ENCODE measurements at places on chromosomes 2 and 18.

DNA sequence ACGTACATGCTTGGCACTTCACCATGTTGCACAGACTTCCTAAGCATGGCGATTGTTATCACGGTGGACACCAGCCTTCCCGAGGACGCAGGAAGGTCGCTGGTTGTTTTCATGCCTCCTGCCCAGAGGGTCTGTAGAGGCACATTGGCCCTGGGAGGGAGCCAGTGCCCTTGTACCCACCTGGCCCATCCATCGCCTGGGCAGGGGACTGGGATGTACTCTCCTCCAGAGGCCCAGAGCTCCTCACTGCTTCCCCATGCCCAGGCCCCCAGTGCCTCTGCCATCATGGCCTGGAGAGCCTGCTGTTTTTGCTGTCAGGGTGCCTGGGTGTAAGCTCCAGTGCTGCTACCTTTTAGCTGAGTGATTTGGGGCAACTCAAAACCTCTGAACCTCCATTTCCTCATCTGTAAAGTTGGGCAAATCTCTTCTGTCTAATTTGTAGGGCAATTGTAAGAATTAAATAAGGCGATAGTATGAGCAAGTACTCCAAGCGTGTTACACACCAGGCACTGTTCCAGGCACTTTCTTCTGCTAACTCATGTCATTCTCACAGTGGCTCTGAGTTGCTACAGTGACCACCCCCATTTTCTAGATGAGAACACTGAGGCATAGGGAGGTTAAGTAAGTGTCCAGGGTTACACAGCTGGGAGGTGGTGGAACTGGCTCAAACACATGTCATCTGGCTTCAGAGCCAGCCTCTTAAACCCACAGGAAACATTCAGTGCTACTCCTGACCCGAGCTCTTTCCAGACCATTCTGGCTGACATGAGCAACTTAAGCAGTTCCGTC, 45.3 kb downstream of the GREB1 start:
- no peak for DNase-seq

- DNase-seq, result no peak
Measured at GRCh38 chr2:231590614-231591013, 2.0 kb upstream of the TEX44 start.

GRCh38 chr2:31531101-31531500, 49.6 kb downstream of the SRD5A2 start:
- DNase-seq, result no peak

- no peak for DNase-seq
Measured at GRCh38 chr2:235138339-235138738, 186.5 kb downstream of the SH3BP4 start.

DNA sequence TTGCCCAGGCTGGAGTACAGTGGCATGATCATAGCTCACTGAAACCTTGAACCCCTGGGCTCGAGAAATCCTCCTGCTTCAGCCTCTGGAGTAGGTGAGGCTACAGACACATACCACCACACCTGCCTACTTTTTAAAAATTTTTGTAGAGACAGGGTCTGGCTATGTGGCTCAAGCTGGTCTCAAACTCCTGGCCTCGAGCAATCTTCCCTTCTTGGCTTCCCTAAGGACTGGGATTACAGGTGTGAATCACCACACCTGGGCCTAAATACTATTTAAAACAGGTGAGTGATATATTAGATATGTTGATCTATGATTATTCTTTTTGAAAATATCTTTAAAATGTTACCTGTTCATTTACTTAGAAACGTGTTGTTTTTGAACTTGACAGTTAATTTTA, 57.2 kb downstream of the MOGAT1 start:
- no peak for DNase-seq

DNA sequence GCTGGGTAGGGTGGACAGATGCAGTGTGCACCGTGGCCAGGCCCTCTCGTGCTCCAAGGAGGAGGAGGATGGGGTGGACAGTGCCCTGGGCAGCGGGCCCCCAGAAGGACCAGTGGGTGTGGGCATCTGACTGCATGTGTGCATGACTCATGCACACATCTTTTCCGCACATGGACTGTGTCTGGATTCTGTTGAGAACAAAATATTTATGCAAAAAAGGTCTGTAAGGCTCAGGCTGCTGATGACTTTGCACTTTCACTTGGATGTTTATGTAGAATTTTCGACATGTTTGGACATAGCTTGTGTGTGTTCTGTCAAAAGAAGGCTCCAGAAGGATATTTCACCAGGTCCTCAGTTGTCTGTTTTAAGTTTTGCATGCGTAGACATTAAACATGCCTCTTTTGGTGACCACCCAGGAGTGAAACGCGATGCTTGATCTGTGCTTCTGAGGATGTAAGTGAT, 45.6 kb downstream of the MTCL1 start:
- DNase-seq, result no peak

- no peak for DNase-seq
Measured at GRCh38 chr18:76712511-76713140, 109.7 kb upstream of the ZNF236 start.

- no peak for DNase-seq
Measured at GRCh38 chr18:12021077-12021476, 39.8 kb downstream of the IMPA2 start.

- no peak for DNase-seq
Measured at GRCh38 chr2:158586491-158586890, 129.7 kb downstream of the PKP4 start.

DNA sequence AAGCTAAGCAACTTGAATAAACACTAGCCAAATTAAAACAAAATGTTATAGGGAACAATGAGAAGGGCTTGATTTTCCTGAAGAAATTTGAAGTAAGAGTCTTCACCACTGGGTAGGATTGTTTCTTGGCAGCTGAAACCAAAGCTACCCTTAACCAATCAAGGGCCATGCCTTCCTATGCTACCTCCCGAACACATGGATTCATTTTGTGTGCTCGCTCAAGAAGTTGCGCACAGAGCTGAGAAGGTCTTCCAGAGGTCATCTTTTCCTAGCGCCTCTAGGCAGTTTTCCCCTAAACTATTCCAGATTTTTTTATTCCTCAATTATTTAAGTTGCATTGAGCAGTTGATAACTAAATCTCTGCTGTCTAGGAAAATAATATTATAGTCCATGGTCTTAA, 264.6 kb downstream of the RBM43 start:
- no peak for DNase-seq

GRCh38 chr18:74396171-74397169, 60.6 kb downstream of the DIPK1C start:
- no peak for DNase-seq

DNA sequence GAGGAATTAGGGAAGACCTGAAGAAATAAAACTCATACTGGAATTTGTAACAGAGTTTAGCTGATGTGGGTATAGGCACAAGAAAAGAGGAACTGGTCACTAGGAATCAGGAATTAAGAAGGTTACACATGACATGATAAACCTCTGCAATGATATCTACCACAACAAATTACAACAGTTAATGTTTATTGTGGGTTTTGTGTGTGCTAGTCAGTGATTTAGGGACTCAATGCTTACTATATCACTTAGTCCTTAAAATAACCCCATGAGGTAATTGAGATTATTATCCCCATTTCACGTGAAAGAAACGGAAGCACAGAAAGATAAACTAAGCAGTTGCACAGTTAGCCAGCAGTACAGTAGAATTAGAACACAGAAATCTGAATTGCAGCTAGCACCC, 415.8 kb upstream of the ZEB2 start:
- DNase-seq, result no peak

DNA sequence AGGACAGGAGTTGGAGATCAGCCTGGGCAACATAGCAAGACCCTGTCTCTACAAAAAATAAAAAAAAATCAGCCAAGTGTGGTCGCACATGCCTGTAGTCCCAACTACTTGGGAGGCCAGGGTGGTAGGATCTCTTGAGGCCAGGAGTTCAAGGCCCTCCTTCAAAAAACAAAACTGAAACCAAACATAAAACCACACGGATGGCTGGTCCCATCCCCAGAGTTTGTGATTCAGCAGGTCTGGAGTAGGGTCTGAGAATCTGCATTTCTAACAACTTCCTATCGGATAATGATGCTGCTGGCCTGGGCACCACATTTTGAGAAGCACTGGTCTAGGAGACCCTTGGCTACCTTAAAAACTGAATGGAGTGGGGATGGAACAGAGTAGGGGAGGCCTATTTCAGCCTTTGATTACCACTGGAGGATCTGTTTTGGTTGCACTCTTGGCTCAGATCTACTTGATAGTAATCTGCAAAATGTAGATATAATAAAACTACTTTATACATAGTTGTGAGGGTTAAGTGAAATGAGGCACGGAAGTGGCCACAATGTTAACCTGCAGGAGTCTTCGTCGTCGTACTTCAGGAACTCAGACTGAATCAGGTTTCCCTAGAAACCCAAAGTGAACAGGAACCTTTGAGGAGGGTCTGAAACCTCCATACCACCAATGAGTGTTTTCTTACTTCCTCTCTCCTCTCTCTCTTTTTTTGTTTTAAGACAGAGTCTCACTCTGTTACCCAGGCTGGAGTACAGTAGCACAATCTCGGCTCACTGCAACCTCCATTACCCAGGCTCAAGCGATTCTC, 25.5 kb upstream of the NFE2L2 start:
- DNase-seq, result peak; percentile 70

GRCh38 chr2:109260116-109260855, 131.3 kb downstream of the SH3RF3 start:
- no peak for DNase-seq

DNA sequence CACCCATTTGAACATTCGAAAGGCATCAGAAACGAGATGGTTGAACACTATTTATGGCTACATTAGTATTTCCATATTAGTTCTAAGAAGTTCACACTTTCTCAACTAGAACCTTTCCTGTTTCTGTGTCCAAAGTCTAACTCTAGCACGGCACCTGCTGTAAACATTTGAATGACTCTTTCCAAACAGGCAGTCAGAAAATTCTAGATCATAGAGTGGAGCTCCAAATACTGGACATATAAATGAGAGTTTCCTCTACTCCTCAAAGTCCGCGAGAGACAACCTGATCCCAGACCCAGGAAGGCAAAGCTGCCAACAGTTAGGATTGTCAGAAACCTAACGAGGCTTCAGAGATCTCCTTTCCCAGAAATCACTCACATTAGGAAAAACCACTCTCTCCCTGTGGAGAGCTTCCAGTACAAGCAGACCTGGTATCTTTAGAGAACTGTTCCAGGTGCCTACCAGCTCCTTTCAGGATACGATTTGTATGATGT, 10.6 kb downstream of the RND3 start:
- no peak for DNase-seq

DNA sequence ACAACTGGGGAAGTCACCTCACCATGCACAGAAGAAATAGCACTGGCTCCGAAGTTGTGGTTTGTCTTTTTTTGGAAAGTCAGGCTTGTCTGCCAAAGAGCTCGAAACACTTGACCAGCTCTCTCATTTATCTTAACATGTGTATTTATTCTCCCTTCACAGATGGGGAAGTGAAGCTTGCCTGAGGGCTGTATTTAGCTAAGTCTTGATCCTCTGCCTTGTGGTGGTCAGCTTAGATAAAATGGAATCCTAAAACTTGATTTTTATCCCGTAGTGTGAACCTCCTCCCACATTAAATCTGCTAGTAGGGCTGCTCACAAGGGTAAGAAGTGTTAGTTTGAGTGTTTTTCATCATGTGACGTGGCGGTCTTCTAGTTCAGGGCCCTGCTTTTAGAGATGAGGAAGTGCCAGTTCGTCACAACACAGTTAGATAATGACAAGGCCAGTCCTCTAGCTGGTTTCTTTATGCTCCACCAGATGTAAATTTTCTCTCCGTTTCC, 89.7 kb downstream of the TMEM247 start:
- DNase-seq, result no peak

GRCh38 chr2:201369775-201370174, 12.6 kb upstream of the FLACC1 start:
- DNase-seq, result no peak

GRCh38 chr2:69625078-69625795, 18.3 kb downstream of the AAK1 start:
- no peak for DNase-seq

- no peak for DNase-seq
Measured at GRCh38 chr18:75635096-75635495, 207.6 kb upstream of the SMIM21 start.

- DNase-seq, result no peak
Measured at GRCh38 chr18:44626807-44627206, 53.9 kb upstream of the SETBP1 start.

Measured in activated CD8-positive, alpha-beta memory T cell treated with anti-CD3 and anti-CD28 coated beads, Interleukin-2, amount 10 ng/mL, durations not matched to agents 7 days and 5 days (primary cell).